ENCODE measurements at places on chromosomes 3 and 15.

DNA sequence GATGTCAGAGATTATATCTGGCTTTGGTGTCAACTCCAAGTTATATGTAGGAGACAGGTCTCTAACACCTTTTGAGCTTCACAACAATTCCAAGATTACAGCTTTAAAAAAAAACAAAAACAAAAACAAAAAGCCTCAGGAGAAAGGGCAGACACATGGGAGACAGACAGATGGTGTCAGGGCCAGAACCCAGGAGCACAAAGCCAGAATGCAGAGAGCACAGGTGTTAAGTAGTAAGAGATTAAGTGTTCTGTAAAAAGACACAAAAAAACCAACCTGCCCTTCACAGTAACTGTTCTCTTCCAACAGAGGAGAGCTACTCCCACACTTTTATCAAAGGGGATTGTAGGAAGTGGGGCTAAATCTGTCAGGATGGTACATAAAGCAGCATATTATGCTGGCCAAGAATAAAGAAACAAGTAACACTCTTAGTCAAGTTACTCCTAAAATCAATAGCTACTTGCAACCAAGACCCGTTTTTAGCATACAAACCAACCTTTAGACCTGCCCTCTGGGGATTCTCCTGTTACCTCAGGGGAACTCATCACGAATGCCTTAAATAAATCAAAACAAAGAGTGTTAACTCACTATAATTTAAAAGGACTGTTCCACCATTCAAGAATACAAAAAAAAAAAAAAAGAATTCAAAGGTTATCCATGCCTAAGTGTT lies 5.9 kb downstream of the CPEB1 start:
- DNase-seq: no peak

DNA sequence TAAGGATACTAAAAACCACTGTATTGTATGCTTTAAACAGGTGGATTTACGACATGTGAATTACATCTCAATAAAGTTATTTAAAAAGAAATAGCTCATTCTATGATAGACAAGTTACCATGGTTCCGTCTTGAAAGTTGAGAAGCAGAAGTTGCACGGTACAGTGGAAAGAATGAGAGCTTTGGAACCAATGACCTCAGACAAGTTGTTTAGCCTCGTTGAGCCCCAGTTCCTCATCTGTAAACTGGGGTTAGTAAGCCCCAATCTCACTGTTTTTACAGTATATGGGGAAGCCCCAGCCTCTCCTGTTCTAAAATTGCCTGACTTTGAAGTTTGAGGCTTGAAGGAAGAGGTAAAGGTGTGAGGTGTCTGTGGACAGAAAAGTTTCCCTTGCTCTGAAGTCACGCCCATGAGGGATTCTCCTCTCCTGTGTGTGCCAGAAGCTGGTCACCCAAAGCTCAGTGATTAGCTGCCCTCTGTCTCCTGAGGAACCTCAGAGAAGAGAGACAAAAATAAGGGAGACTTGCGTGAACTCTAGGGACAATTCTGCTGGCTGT lies 10.0 kb downstream of the CRYGS start:
- no peak for DNase-seq

GRCh38 chr15:75202251-75203016 lies 752 bp downstream of the C15orf39 start:
- DNase-seq: peak; percentile 52

GRCh38 chr15:63372018-63372705 lies 9.5 kb downstream of the CA12 start:
- DNase-seq: peak; percentile 96
